Activated T-cell treated with anti-CD3 and anti-CD28 coated beads for 4 hours (primary cell): ENCODE measurements at places on chromosomes 6 and 20.

DNA sequence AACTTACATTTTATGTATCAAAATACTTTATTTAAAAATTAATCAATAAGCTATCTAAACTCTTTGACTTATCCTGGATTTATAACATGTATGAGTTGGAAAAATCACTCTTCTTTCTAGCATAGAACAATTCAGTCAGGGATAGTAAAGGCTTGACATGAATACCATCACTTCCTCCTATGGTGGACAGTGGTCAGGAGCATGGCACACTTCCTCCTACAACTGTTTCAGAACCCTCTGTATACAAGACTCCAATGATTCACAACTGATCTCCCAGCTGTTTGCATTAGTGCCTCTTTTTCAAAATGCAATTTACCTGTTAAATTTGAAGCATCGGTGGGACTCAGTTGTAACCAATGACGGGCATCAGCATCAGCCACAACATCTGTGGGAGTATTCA is 129.7 kb downstream of the RALGAPA2 start:
- no peak for DNase-seq

- no peak for DNase-seq
Measured at GRCh38 chr6:14349507-14349906, 231.9 kb downstream of the CD83 start.

GRCh38 chr6:128882991-128883611 is at the start of gene LAMA2:
LAMA2 (plus strand) TSS chr6:128883138; CDS start chr6:128883246, 108 bp downstream.
- no peak for DNase-seq

GRCh38 chr6:15398633-15399275 is 152.9 kb downstream of the JARID2 start:
- DNase-seq: no peak

DNA sequence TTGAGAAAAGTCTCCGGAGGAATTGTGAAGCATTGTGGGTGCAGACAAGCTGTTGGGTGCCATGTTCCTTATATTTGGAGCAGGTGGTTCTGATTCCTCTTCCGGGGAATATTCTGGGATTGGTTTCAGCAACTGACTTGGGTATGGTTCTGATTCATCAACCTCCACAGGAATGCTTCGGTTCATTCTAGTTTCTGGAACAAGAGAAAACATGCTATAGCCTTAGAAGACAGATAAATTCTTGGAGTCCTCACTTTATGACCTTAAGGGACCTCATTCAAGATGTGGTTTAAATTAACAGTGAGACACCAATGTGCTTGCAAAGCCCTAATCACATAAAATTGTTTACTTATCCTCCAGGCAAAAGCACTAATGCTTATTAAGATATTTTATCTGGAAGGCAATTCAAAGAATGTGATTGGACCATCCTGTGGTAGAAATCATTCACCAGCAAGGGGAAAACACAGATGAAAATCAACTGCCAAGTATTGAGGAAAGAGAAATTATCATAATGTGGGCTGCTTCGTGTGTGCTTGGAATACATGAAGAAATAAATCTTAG is 13.7 kb downstream of the TRAF3IP2 start:
- DNase-seq: no peak

DNA sequence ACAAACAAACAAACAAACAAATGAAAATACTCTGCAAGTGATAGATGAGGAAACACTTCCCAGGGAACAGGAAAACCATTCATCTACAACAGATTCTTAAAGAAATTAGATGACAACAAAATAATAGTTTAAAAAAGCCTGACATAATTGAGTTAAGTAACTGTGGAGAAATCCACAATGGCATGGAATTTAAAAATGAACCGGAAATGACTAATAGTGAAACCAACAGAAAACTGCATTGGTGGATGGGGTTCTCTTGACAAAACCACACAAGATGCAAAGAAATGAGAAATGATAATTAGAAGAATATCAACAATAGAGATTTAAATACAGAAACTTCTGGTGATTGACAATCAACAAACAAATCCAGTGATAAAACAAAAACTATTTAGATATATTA is 785.6 kb downstream of the QKI start:
- no peak for DNase-seq

DNA sequence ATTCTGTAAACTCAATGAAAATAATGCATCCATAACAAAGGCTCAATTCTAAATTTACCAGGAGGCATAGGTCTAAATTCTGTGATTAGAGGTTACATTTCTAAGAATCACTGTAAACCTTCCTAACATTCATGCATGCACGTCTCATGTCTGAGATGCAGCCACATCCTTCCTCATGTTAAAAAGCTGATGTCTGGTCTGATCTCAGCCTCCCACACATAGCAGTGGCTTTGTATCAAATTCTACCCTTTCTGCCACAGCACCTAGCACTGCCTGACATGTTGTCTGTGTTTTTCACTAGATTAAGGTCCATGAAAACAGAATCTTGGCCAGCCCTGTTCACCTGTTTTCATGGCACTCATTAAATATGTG is 171.1 kb downstream of the WDR27 start:
- DNase-seq: no peak

DNA sequence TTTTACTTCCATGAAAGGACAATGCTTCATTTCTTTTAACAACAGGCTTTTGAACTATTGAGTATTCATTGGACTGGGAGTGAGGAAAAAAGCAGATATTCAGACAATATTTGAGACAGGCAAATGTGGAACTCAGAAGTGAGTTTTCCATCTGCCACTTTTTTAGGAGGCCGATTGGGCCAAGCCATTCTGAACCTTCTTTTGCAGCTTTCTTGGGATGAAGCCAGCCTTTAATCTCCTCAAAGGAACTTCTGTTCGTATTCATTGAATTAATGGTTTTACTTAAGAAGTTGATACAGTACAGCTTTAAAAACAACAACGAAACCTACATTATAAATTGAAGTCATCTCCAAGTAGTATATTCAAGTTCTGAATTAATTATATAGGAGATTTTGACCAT is 187.1 kb upstream of the RNF217 start:
- DNase-seq: no peak

GRCh38 chr20:46154305-46154704 is 36.2 kb downstream of the CD40 start:
- no peak for DNase-seq

GRCh38 chr6:168274037-168274952 is 45.3 kb downstream of the DACT2 start:
- no peak for DNase-seq

DNA sequence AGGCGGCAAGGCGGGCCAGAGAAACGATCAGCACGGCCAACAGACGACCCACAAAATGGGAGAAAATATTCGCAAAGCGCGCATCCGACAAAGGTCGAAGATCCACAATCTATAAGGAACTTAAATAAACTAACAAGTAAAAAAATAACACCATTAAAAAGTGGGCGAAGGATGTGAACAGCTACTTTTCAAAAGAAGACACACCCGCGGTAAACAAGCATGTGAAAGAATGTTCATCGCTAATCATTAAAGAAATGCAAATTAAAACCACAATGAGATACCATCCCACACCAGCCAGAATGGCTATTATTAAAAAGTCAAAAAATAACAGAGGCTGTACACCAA is 117.8 kb upstream of the SIRPA start:
- no peak for DNase-seq

DNA sequence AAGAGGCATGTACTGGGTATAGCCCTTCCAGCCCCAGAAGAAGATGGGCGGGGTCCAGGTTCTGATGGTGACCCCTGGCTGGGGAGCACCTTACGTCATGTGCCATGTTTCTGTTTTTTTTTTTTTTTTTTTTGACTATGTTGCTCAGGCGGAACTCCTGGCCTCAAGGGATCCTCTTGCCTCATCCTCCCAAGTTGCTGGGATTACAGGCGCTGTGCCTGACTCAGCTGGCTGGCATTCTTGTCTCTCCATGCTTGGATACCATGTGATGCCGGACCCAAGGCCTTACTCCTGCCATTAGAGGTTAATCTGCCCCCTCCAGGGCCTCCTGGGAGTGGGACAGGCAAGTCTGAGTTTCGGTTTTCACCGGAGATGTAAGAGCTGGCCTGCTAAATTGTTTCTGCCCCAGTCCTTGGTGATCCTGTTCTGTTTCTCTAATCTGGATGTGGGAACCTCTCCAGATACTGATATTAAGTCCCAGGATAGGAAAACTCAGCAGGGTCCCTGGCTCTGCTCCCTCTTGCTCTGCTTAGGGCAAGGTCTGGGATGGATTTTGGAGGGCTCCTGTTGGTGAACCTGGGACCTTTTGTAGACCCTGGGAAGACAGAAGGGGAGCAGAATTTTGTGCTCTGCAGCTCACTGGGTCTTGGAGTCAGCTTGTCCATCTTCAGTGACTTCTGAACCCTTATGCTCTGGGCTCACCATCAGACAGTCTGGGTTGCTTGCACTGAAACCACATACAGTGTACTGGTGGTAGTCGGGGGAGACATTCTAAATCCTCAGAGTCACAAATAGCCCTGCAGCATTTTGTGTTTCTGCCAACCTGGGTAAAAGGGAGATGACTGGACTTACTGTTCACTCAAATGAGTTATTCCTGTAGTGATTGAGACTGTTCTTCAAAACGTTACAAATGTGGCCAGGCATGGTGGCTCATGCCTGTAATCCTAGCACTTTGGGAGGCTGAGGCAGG is 45.1 kb downstream of the PTK7 start:
- no peak for DNase-seq

GRCh38 chr6:132749111-132749510 is 8.6 kb downstream of the VNN2 start:
- DNase-seq: no peak

GRCh38 chr20:58330249-58330648 is 20.7 kb downstream of the RAB22A start:
- no peak for DNase-seq

- DNase-seq: no peak
Measured at GRCh38 chr6:89895276-89895874, 1.1 kb downstream of the GJA10 start.

GRCh38 chr6:8054276-8054675 is 9.9 kb downstream of the BLOC1S5 start:
- no peak for DNase-seq

DNA sequence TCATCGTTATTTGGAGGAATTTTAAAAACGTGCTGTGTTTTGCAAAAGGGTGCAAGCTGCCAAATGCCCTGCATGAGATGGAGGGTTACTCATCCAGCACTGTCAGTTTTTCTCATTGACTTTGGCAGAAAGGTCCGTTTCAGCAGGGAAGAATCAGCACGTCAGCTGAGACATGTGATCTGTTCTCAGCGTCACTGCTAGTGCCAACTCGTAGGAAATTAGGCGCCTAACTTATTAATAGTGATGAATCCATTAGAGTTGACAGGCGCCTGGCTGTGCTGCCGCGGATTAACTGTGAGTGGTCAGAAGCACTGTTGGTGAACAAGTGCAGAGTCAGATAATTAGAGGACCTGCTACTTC is 175.5 kb upstream of the FOXQ1 start:
- DNase-seq: no peak

DNA sequence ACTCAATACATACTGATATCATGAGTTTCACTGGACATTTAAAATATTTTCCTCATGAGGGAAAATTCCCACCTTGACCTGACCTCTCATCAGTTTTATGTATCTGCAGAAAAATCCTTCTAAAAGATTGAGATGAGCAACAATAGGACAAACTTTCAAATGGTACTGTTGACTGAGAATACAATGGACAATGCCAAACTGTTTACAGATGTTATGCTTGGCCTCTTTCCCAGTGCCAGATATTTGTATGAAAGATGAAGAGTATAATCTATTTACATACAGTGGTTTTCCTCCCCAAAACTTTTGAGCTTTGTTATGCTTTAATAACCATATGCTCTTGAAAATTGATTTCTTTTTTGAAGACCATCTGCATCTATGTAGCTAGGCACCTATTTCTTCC is 245.1 kb upstream of the RSPO3 start:
- no peak for DNase-seq

DNA sequence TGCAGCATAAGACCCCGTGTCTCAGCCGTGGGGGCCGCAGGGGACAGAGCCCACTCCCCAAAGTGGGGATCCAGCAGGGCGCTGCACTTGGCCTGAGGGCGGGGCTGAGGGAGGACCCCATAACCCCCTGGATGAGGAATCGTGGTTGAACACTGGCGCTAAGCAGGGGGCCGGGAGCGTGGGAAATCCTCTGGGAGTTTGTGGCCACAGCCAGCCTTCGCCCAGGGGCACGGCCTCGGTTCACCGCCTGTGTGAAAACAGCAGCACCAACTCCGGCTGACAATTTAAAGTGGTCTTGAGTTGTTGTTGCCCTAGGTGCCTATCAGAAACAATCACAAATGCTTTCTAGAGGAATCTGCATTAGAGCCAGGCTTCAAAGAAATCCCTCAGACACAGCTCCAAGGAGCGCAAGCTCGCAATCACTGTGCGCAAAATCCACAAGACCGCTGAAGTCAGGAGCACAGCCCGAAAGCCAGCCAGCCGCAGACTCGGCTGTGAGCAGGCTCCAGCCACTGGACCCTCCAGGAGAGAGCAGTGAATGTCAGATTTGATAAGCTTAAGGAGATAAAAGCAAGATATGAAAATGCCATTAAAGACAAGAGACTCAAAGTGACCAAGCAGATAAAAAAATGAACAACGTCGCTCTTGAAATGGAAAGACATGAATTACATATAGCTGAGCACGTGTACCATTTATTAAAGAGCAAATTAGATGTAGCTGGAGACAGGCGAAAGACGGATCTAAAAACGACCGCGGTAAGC is 10.9 kb upstream of the RPS6KA2 start:
- DNase-seq: no peak

- DNase-seq: no peak
Measured at GRCh38 chr20:58231683-58232082, 3.2 kb upstream of the ANKRD60 start.

DNA sequence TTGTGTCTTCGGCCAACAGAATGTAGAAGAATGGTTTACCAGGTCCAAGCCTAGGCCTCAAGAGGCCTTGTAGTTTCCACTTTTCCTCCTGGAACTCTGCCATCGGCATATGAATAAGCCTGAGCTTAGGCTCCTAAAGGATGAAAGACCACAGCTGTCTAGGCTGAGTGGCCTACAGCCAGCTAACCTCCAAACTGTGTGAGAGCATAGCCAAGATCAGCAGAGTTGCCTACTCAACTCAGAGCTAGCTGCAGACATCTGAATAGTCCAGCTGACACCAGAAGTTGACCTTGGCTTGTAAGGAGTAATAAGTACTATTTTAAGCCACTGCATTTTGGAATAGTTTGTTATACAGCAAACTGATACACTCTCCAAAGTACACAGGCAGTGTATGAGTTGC is 52.6 kb upstream of the SMIM29 start:
- DNase-seq: no peak

- DNase-seq: no peak
Measured at GRCh38 chr6:55530931-55531330, 48.1 kb downstream of the HMGCLL1 start.

GRCh38 chr20:62575976-62576722 is 66.2 kb upstream of the SLCO4A1 start:
- no peak for DNase-seq

DNA sequence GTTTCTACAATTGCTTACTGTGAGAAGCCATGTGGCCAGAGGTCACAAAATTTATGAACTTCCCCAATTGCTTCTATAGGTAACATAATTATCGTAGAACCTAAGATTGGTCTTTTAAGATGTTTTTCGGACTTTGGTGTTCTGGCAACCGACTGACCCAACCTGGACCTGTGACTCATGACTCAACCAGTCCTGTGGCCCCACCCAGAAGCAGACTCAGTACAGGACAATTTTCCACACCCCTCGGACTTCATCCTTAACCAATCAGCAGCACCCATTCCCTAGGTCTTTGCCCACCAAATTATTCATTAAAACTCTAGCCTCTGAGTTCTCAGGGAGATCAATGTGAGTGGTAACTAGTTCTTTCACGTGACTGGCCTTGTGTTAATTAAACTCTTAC is 26.4 kb upstream of the AKAP12 start:
- no peak for DNase-seq
